ENCODE measurements at places on chromosomes 3 and 15. TPM values are rescaled to one million over a fixed set of nuclear protein-coding genes. Genes with fewer than 3 reads are reported as not detected.
A peak's percentile ranks its signal among the peaks of the same experiment; 100 is the strongest.

- peak; percentile 7 for DNase-seq
Measured at GRCh38 chr3:194810076-194810475, 124.4 kb downstream of the FAM43A start.

DNA sequence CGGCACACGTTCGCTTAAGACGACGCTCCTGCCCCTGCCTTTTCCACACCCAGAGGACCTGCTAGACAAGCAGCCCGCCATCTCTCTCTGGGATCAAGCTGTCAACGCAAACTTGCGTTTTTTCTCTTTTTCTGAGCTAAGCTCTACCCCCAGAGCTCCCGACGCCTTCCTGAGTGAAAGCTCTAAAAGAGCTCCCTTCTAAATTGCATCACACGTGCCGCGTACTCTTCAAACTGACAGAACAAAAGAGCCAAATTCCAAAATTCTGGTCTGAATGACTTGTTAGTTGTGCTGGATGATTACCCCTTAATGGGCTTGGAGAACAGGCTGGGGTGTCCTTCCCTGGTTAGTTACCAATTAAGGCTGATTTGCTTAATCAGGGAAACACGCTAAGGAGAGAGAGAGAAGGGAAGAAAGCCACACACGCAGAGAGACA is 81.2 kb downstream of the MDFIC2 start:
- no peak for DNase-seq

GRCh38 chr3:40166997-40167396 is 142.5 kb upstream of the EIF1B start:
- DNase-seq = no peak

FBXL2 gene
- total RNA-seq = 14.0 TPM

VILL gene
- 7.9 TPM for total RNA-seq

RAF1 gene
- total RNA-seq = 122 TPM

DNA sequence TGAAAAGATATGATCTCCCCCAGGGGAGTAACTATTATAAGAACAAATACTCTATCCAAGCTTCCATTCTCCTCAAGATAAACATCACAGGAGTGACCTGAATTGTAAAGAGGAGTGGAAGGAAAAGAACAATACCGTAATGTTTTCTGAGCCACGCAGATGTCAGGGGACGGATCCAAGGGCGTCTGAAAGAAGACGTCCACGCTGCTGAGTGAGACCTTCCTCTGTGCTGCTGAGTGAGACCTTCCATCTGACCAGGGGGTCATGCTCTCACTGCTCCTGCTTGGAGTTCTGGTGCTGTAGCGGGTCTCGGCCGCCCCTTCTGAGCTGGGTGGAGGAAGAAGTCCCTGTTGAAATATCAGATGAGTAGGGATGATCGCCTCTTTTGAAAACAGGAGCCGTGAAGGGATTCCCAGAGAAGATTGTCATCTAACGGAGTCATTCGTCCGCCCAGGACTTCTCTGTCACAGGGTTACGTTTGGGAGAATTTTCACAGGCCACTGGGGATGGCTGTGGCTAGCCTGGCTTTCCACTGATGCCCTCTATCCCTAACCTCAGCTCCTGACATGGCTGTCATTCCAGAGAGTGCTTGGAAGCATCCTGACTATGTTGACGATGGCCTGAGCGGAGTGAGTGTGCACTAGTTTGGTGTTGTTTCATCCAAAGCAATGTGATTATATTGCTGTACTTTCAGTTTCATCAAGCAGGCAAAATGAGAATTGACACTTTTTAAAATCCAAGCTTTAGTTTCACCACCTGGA is 184.9 kb downstream of the APBA2 start:
- DNase-seq = no peak
